ENCODE measurements at places on chromosomes 3 and 15.

DNA sequence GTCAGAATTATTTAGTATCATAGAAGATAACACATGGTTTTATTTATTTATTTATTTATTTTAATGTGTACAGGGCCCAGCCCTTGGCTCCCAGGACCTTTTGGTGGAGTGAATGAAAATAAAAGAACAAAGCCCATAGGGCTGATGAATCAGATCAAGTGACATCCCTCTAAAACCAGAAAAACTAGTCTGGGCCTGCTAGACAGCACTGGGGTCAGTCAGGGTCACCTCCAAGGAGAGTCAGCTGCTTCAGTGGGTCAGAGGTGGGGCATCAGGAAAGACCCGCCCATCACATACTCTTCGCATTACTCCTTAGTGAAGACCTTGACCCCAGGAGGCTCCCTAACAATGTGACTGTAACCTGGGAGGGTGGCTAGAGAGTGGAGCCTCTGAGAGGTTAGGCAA lies 12.8 kb downstream of the PPCDC start:
- DNase-seq, result peak; percentile 91
- no peaks in the 10 kb centered on the region for H3K27me3 ChIP-seq
- H3K27ac ChIP-seq, result no peak overlapping the region
- peaks cover 21% of the 10 kb centered on the region for H3K4me1 ChIP-seq
- no peak overlapping the region for H3K4me3 ChIP-seq

DNA sequence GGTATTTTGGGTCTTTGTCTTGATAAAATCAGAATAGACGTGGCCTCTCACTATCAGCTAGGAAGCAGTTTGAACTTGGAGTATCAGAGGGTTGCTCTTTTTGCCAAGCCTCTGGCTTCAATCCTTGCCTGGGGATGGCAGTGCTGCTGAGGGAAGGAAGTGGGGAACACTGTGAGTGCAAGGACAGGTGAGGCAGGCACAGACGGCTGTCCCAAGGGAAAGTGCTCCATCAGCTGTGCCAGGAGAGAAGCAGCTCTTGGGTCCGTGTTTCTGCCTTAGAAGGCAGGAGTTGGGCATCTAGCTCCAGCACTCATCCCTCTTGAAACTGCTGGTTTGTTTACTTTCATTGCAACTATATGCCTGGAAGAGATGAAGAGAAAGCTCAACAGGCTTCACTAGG lies 33.2 kb downstream of the PML start:
- H3K27ac ChIP-seq, result no peak overlapping the region
- H3K27me3 ChIP-seq, result no peaks in the 10 kb centered on the region
- DNase-seq, result no peak
- H3K4me1 ChIP-seq, result no peaks in the 10 kb centered on the region
- no peaks in the 10 kb centered on the region for H3K36me3 ChIP-seq
- no peak overlapping the region for H3K4me3 ChIP-seq

- peaks cover 6% of the 10 kb centered on the region for H3K4me1 ChIP-seq
- no peak overlapping the region for H3K4me3 ChIP-seq
- no peaks in the 10 kb centered on the region for H3K36me3 ChIP-seq
- no peak for DNase-seq
These were observed 88.7 kb downstream of the DUT start for GRCh38 chr15:48419896-48420295.

DNA sequence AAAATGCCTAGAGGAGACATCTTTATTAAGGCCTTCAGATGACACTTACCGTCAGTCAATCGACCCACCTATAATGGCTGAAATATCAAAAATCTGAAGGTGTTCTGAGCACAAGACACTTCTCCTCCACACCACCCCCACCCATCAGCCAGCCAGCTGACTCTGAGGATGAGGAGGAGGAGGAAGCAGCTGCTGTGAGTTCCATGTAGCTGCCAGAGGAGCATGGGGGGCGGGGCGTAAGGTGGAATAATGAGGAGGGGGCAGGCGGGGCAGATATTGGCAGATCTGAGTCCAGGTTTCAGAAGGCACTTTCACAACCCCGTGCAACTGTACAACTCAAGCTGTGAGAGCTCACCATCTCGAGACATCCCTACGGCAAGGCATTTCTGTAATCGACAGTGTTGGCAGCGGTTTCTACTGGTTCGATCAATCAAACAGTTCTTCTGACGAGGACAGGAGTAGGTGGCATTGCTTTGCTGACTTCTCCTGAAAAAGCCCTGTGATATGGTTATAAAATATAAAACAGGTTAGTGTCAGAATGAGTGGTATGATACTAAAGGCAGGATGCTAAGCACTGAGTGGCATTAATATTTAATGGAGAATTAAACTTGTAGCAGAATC lies 35.4 kb upstream of the ICE2 start:
- H3K27me3 ChIP-seq, result no peaks in the 10 kb centered on the region
- H3K4me1 ChIP-seq, result peaks cover 3% of the 10 kb centered on the region
- no peak for DNase-seq

- H3K27ac ChIP-seq, result no peak overlapping the region
- H3K27me3 ChIP-seq, result no peaks in the 10 kb centered on the region
- H3K4me1 ChIP-seq, result peaks cover 6% of the 10 kb centered on the region
- DNase-seq, result no peak
- no peak overlapping the region for H3K4me3 ChIP-seq
These were observed 49.7 kb upstream of the USP3 start for GRCh38 chr15:63454503-63455211.

GRCh38 chr15:42010434-42010833 lies 10.4 kb downstream of the PLA2G4E start:
- H3K27ac ChIP-seq, result no peak overlapping the region
- H3K4me3 ChIP-seq, result no peak overlapping the region
- no peaks in the 10 kb centered on the region for H3K27me3 ChIP-seq
- no peaks in the 10 kb centered on the region for H3K4me1 ChIP-seq

DNA sequence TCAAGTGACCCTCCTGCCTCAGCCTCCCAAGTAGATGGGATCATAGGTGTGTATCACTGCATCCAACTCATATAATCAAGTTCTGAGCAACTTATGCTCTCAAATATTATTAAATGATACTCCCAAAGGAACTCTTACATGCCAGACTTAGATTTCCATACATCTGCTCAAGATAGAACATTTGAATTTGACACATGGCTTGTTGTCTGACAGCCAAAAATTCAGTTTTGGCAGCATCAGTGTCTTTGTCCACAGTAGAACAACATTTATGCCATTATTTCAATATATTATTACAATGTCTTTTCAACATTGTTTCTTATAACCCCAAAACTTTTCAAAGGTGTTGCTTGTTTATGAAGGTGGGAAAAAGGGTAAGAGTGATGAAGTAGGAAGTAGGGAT lies 116.2 kb downstream of the SUCNR1 start:
- peaks cover 6% of the 10 kb centered on the region for H3K4me1 ChIP-seq
- H3K27ac ChIP-seq, result no peak overlapping the region
- no peak for DNase-seq
- no peaks in the 10 kb centered on the region for H3K27me3 ChIP-seq
- no peak overlapping the region for H3K4me3 ChIP-seq

DNA sequence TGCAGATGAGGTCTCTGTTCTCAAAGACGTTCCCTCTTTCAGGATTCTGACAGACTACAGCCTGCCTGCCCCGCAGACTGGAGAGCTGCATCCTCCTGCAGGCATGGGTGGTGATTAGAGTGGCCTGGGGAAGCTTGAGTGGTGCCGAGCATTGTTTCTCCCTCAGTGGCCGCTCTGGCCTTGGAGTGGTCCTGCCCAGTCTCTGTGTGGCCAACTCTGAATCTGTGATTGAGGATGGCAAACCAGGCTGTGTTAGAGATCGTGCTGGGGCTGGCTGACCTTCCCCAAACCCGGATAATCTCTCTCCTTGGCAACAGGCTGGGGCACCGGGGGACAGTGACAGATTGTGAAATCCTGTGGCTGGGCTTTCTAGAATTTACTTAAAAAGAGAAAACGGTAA lies 11.0 kb upstream of the ADCY5 start:
- no peak for DNase-seq
- H3K4me3 ChIP-seq, result no peak overlapping the region
- H3K27me3 ChIP-seq, result no peaks in the 10 kb centered on the region
- no peak overlapping the region for H3K27ac ChIP-seq
- peaks cover 25% of the 10 kb centered on the region for H3K4me1 ChIP-seq
- H3K36me3 ChIP-seq, result no peaks in the 10 kb centered on the region

GRCh38 chr15:96736384-96736783 lies 405.9 kb downstream of the NR2F2 start:
- H3K36me3 ChIP-seq, result no peaks in the 10 kb centered on the region
- no peak overlapping the region for H3K27ac ChIP-seq
- H3K4me1 ChIP-seq, result no peaks in the 10 kb centered on the region
- DNase-seq, result no peak

DNA sequence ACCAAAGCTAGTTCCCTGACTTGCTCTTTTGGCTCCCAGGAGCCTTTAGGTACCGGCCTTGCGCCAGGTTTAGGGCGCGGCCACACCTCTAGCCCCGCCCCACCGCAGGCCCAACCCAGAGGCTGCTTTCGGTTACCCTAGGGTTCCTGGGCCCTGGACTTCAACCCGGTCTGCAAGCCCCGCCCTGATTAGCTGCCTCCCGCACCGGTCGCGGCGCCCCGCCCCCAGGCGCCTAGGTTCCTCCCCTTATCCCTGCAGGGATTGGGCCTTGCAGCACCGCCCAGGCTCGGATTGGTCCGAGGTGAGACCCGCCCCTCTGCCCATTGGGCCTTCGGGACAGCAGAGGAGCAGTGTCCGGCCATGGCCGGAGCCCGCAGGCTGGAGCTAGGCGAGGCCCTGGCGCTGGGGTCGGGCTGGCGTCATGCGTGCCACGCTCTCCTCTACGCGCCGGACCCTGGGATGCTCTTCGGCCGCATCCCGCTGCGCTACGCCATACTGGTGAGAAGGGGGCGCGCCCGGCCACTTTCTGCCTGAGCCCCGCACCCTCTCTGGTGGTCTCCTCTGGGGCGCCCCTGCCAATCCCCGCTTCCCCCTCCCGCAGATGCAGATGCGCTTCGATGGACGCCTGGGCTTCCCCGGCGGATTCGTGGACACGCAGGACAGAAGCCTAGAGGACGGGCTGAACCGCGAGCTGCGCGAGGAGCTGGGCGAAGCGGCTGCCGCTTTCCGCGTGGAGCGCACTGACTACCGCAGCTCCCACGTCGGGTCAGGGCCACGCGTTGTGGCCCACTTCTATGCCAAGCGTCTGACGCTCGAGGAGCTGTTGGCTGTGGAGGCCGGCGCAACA lies at the start of gene NUDT16:
NUDT16 (plus strand) TSS at position 330 of the 847 bp plus-strand sequence; CDS start at position 361, 31 bp downstream.
- H3K4me3 ChIP-seq, result peak within 1 kb of the TSS; percentile 94
- 0 out of 2 replicates have a peak, but pooled peaks cover 3% of the 10 kb centered on the region for H3K36me3 ChIP-seq
- H3K4me1 ChIP-seq, result peaks cover 14% of the 10 kb centered on the region
- DNase-seq, result peak; percentile 99
- H3K27ac ChIP-seq, result peak within 1 kb of the TSS; percentile 93
- H3K27me3 ChIP-seq, result no peaks in the 10 kb centered on the region

GRCh38 chr15:101490922-101491733 lies 1.6 kb upstream of the PCSK6 start:
- DNase-seq, result no peak
- peaks cover 10% of the 10 kb centered on the region for H3K4me1 ChIP-seq
- no peak overlapping the region for H3K27ac ChIP-seq
- H3K36me3 ChIP-seq, result no peaks in the 10 kb centered on the region
- H3K27me3 ChIP-seq, result peaks cover 38% of the 10 kb centered on the region

DNA sequence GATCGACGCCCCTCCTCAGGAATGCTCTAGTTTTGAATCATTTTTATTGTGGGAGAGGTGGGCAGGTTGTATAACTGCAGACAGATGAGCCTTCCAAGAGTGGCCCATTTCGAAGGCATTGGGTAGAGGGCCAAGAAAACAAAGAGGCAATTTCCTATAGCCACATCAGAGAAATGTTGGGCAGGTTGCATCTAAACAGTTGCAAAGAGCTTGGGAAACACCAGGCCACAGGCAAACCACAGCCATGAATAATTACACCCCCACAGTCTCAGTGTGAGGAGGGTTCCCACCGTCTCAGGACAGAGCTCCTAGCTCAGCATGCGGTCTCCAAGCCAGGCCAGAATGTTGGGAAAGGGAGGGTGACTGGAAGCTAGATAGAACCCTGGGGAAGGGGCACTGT lies 257.3 kb downstream of the ABHD5 start:
- no peaks in the 10 kb centered on the region for H3K36me3 ChIP-seq
- H3K27ac ChIP-seq, result no peak overlapping the region
- H3K4me3 ChIP-seq, result no peak overlapping the region
- no peak for DNase-seq
- H3K27me3 ChIP-seq, result no peaks in the 10 kb centered on the region
- H3K4me1 ChIP-seq, result no peaks in the 10 kb centered on the region

- no peak for DNase-seq
- H3K36me3 ChIP-seq, result no peaks in the 10 kb centered on the region
- no peaks in the 10 kb centered on the region for H3K4me1 ChIP-seq
- no peaks in the 10 kb centered on the region for H3K27me3 ChIP-seq
These were observed 87.8 kb downstream of the ASB7 start for GRCh38 chr15:100690032-100690794.

DNA sequence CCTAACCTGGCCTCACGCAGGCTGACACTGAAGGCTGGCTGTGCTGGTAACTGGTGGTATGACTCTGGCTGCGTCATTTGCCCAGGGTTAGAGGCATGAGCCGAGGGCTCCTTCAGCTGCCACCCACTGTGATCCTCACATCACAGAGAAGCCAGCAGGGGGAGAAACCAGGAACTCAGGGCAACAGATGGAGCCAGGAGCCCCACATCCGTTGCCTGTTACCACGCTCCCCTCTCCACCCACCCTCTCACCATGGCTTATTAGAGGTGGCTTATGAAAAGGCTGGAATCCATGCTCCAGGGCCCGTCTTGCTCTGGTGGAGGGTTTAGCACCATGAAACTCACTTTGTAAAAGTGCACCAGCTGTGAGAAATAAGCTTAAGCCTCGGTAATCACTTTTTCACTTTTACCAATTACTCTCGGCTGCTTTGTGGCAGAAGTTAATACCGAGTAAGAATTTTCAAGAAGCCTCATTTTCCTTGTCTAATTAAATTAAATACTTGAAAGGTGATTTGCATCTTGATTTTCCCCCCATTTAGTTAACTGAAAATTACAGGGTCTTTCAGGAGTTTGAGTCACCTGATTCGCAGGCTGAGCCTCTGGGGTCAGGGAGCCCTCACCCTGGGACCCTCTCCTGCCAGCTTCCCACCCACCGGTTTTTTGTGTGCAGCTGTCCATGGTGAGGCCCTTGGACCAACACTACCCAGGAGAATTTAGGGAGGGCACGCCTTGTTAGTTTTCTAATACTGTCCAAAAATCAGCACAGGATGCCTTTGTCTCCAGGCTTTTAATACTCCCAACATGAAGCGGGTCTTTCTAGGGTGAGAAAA lies 60.9 kb downstream of the ASB7 start:
- H3K27me3 ChIP-seq, result no peaks in the 10 kb centered on the region
- H3K27ac ChIP-seq, result no peak overlapping the region
- peaks cover 10% of the 10 kb centered on the region for H3K4me1 ChIP-seq
- H3K4me3 ChIP-seq, result no peak overlapping the region
- DNase-seq, result peak; percentile 78

- H3K27me3 ChIP-seq, result no peaks in the 10 kb centered on the region
- H3K4me3 ChIP-seq, result no peak overlapping the region
- H3K4me1 ChIP-seq, result 0 out of 2 replicates have a peak, but pooled peaks cover 4% of the 10 kb centered on the region
- H3K36me3 ChIP-seq, result peaks cover 30% of the 10 kb centered on the region
These were observed 36.7 kb downstream of the CIP2A start for GRCh38 chr3:108552267-108553159.

DNA sequence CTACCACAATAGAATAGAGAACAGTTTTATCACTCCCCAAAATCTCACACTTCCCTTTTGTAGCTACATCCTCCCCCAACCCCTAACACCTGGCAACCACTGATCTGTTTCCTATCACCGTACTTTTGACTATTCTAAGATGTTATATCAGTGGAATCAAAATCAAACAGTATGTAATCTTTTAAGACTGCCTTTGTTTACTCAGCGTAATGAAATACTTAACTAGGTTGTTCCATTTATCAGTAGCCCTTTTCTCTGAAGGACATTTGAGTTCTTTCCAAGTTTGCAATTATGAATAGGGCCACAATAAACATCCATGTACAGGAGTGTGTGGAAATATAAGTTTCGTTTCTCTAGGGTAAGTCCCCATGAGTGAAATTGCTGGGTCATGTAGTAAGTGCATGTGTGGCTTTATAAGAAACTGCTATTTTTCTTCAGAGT lies 372.3 kb downstream of the SV2B start:
- no peaks in the 10 kb centered on the region for H3K27me3 ChIP-seq
- H3K4me3 ChIP-seq, result no peak overlapping the region
- no peak overlapping the region for H3K27ac ChIP-seq
- no peak for DNase-seq
